Stimulated activated naive CD4-positive, alpha-beta T cell (primary cell): ENCODE measurements at places on chromosomes 1 and 21.

DNA sequence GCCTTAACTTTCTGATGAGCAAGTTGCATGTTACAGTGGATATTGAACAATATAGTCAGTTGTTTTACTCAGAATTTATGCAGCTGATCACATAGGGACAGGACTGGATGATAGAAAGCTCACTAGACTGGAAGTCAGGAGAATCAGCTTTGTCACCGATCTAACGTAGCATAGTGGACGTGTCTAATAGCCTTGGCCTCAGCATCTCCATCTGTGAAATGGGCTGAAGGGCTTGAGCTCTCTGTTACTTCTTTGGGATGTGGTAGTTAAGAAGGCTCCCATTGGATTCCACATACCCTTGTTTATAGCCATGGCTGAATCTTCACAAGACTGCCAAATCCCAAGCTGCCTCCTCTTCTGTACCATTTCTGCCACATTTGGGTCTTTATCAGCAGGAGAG lies 190.6 kb downstream of the GRIK1 start:
- DNase-seq, result no peak

DNA sequence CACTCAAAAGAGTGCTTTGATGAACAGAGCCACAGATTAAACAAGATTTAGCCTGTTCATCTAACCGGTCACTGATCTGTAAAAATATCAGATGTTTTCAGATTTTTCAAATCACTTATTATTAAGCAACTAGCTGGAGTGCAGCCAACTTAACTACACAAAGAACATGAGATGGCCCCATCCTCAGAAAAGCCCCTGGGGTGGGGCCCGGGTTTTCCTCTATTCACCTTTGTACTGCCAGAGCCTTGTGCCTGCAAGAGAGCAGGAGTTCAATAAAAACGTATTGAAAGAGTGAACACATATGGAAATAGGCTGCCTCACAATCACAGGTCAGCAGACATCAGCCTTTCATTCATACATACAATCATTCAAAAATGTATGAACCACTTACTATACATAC lies 516.1 kb downstream of the OMA1 start:
- DNase-seq, result no peak

DNA sequence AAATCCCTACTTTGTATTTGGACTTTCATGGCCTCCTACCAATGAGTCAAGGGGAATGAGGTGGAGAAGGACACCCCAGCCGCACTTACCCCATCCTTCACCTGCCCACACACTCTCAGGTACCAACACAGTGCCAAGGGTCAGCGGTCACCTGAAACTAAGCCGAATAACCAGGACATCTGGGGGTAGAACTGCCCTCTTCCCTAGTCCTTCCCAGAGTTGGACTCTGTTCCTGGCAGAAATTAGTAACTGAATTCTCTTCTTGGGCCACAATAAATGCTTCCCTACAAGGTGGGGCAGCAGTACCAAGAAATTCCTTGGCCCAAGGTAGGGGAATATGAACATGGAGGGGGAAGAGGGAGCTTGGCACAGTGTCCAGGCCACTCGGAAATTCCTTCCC lies 7.3 kb downstream of the SLC45A3 start:
- DNase-seq, result no peak

- DNase-seq, result no peak
Observed at GRCh38 chr1:110645821-110646735, 28.7 kb downstream of the KCNA3 start.
